ENCODE measurements at places on chromosomes 1 and 21.
A peak's percentile ranks its signal among the peaks of the same experiment; 100 is the strongest.

- H3K36me3 ChIP-seq, result peaks cover 20% of the 10 kb centered on the region
- H3K27ac ChIP-seq, result no peak overlapping the region
- no peak for DNase-seq
- no peak overlapping the region for H3K4me3 ChIP-seq
- no peaks in the 10 kb centered on the region for H3K4me1 ChIP-seq
- H3K27me3 ChIP-seq, result no peaks in the 10 kb centered on the region
These were observed 20.8 kb upstream of the ENSA start for GRCh38 chr1:150650193-150650592.

DNA sequence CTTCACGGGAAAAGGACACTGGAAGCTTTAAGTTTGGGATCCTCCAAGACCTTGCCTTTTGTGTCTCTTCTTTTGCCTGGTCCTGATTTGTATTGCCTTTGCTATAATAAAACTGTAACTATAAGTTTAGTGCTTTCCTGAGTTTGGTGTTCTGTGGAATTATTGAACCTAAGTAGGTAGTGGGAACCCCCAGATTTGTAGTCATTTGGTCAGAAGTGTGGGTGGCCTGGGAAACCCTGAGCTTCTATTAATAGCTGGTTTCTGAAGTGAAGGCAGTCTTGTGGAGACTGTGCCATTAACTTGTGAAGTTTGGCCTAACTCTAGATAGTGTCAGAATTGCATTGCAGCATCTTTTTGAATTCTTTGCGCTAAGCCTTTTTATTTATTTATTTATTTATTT is 6.8 kb upstream of the MYCL start:
- DNase-seq, result no peak
- H3K27ac ChIP-seq, result no peak overlapping the region
- no peaks in the 10 kb centered on the region for H3K36me3 ChIP-seq
- H3K27me3 ChIP-seq, result no peaks in the 10 kb centered on the region
- no peak overlapping the region for H3K4me3 ChIP-seq

GRCh38 chr1:3943123-3943431 is 43.0 kb upstream of the C1orf174 start:
- no peak for DNase-seq
- no peaks in the 10 kb centered on the region for H3K4me1 ChIP-seq
- H3K27me3 ChIP-seq, result no peaks in the 10 kb centered on the region

- H3K27ac ChIP-seq, result no peak overlapping the region
- DNase-seq, result no peak
- H3K4me3 ChIP-seq, result no peak overlapping the region
- no peaks in the 10 kb centered on the region for H3K27me3 ChIP-seq
- H3K36me3 ChIP-seq, result no peaks in the 10 kb centered on the region
- H3K4me1 ChIP-seq, result no peaks in the 10 kb centered on the region
These were observed 23.9 kb downstream of the CNIH3 start for GRCh38 chr1:224640018-224640417.

DNA sequence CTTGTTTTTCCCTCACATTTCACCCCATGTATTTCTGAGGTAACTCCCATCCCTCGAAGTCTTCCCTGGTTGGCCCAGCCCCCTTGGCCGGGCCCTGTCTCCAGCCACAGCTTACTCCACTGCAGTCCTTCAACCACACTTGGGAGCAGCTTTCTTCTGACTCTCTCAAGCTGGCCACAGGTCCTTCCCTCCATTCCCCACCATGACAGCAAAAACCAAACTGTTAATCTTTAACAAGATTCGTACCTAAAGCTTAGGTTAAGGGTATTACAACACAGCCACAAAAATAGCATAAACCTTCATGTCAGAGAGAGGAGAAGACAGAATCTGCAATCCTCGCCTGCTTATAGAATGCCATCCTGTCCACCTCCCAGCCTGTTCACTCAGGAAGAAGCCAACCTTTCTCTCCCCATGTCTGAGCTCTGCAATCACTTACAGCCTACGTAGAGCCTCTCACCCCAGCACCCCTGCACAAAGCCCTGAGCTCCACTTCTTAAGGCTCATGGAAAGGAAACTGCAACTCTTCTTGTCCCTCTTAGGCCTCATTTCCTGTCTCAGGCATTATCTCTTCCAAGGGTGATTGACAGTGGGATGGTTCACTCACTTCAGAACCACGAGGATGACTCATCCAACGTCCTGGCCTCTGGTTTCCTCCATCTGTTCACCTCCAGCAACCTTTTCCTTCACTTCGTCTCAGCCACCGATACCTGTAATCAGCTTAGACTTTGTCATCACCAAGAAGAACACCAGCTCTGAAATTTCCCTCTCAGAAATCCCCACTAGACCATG is 72.8 kb downstream of the CD2 start:
- no peak overlapping the region for H3K27ac ChIP-seq
- H3K4me1 ChIP-seq, result peaks cover 2% of the 10 kb centered on the region
- no peak overlapping the region for H3K4me3 ChIP-seq
- H3K27me3 ChIP-seq, result no peaks in the 10 kb centered on the region
- H3K36me3 ChIP-seq, result no peaks in the 10 kb centered on the region

DNA sequence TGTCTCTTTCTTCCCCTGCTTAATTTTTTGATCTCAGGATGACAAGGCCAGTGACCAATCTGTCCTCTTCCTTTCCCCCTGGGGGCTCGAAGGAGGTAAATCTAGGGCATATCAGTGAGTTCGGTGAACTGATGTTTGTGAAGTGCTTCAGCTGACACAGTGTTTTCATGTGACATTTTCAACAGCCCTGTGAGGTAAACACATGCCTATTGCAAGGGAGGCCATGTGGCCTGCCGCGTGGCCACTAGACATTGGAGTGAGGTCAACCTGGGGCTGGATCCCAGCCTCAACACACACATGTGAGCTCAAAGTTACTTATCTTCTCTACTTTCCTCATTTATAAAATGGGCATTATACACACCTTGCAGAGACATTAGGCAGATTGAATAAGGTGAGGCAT is 126.3 kb downstream of the PLPP3 start:
- H3K4me3 ChIP-seq, result no peak overlapping the region

- no peak overlapping the region for H3K27ac ChIP-seq
- no peak overlapping the region for H3K4me3 ChIP-seq
- no peaks in the 10 kb centered on the region for H3K36me3 ChIP-seq
- no peaks in the 10 kb centered on the region for H3K27me3 ChIP-seq
- H3K4me1 ChIP-seq, result no peaks in the 10 kb centered on the region
- peak; percentile 91 for DNase-seq
These were observed 16.3 kb upstream of the CDK18 start for GRCh38 chr1:205488074-205488723.

- H3K27me3 ChIP-seq, result no peaks in the 10 kb centered on the region
- DNase-seq, result no peak
- H3K36me3 ChIP-seq, result no peaks in the 10 kb centered on the region
- H3K4me1 ChIP-seq, result no peaks in the 10 kb centered on the region
These were observed 42.5 kb downstream of the ETS2 start for GRCh38 chr21:38848187-38848609.

- H3K4me1 ChIP-seq, result no peaks in the 10 kb centered on the region
- H3K4me3 ChIP-seq, result no peak overlapping the region
- no peaks in the 10 kb centered on the region for H3K27me3 ChIP-seq
- no peaks in the 10 kb centered on the region for H3K36me3 ChIP-seq
These were observed 79.4 kb downstream of the SEC16B start for GRCh38 chr1:177890479-177890878.

DNA sequence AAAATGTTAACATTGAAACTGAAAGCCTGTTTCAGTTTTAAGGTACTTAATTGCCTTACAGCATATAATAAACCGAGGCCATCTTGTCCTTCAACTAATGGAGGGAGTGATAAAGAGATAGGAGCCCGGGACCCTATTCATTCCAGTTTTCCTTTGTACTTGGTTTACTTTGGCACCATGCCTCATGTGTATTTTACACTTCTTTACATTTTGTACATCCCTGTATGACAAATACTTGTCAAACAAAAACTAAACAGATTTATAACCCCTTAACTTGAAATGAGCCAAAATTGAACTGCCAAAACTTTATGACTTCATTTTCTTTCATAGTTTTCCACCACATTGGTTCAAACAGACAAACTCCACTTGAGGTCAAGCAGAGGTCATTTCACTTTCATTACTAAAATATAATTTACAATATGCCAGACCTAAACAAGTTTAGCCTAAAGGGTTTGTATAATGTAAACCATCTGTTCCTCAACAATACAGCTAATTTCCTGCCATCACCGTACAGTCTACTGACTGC is 30.9 kb upstream of the UBE2U start:
- H3K36me3 ChIP-seq, result no peaks in the 10 kb centered on the region
- H3K4me3 ChIP-seq, result no peak overlapping the region
- DNase-seq, result no peak
- peaks cover 2% of the 10 kb centered on the region for H3K4me1 ChIP-seq
- H3K27ac ChIP-seq, result no peak overlapping the region
- no peaks in the 10 kb centered on the region for H3K27me3 ChIP-seq

DNA sequence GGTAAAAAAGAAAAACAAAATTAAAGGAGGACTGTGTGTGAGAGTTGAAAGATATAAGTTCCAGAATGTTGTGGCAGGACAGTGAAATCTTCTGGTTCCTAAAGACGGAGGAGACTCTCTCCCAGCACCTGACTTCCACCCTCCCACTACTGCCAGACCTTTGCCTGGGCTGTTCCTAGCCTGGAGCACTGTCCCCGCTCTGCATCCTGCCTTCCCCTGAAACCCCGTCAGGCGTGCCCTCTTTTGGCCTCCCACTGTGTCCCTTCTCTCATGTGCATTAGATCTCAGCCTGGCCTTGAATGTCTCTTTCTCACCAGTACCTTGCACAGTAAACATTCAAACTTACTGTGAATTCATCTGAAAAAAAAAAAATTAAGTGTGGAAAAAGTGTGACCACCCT is 74.1 kb downstream of the VPS26C start:
- H3K27ac ChIP-seq, result no peak overlapping the region
- H3K4me1 ChIP-seq, result no peaks in the 10 kb centered on the region
- no peak overlapping the region for H3K4me3 ChIP-seq
- DNase-seq, result no peak

DNA sequence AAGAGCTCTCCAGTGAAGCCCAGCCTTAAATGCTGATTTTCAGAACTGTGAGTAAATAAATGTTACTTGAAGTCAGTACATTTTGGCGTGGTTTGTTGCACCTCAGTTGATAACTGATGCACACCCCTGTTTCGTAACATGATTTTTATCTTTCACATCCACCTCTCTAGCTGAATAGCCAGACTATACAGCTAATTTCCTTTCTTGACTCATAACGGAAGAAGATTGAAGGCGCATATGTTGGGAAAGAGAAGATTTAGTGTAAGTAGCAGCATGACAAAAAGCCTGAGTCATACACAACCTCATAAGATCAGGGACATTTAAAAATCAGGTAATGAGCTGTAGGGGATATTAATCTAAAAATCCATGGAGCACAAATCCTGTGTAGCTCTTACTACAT is 716.2 kb upstream of the ZP4 start:
- no peaks in the 10 kb centered on the region for H3K36me3 ChIP-seq
- H3K4me1 ChIP-seq, result no peaks in the 10 kb centered on the region
- no peak overlapping the region for H3K27ac ChIP-seq
- no peaks in the 10 kb centered on the region for H3K27me3 ChIP-seq
- no peak overlapping the region for H3K4me3 ChIP-seq

- H3K27me3 ChIP-seq, result no peaks in the 10 kb centered on the region
- no peak overlapping the region for H3K27ac ChIP-seq
- DNase-seq, result no peak
These were observed 8.3 kb upstream of the PTPRF start for GRCh38 chr1:43522431-43522775.

DNA sequence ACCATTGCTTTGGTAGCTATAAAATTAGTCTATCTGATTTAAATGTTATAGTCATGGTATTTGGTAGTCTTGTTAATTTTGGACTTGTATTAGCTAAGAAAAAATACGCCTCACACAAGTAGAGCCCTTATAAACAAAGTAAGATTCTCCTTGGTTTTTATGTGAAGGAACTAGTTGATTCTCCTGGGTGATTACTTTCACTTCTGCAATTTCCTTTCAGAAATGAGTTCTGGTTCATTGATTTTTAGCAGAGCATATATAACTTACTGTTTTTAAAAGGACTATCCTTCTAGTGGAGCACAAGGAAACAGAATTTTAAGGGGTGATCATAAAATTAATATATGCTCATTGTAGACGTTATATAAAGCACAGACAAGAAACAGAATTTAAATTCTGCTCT is 120.1 kb downstream of the BACH1 start:
- H3K4me3 ChIP-seq, result no peak overlapping the region
- H3K4me1 ChIP-seq, result no peaks in the 10 kb centered on the region
- no peak for DNase-seq
- H3K27me3 ChIP-seq, result no peaks in the 10 kb centered on the region
- H3K36me3 ChIP-seq, result no peaks in the 10 kb centered on the region

- H3K4me1 ChIP-seq, result no peaks in the 10 kb centered on the region
- peak; percentile 64 for DNase-seq
- no peak overlapping the region for H3K4me3 ChIP-seq
- no peaks in the 10 kb centered on the region for H3K36me3 ChIP-seq
- H3K27ac ChIP-seq, result no peak overlapping the region
These were observed 31.2 kb upstream of the COL6A2 start for GRCh38 chr21:46066591-46067331.

GRCh38 chr1:10830961-10831668 is 34.7 kb upstream of the CASZ1 start:
- H3K36me3 ChIP-seq, result no peaks in the 10 kb centered on the region
- H3K4me1 ChIP-seq, result no peaks in the 10 kb centered on the region
- H3K27ac ChIP-seq, result no peak overlapping the region
- no peak for DNase-seq
- H3K27me3 ChIP-seq, result peaks cover 13% of the 10 kb centered on the region
- H3K4me3 ChIP-seq, result no peak overlapping the region

- no peak overlapping the region for H3K4me3 ChIP-seq
- no peaks in the 10 kb centered on the region for H3K27me3 ChIP-seq
- no peak overlapping the region for H3K27ac ChIP-seq
- no peak for DNase-seq
- no peaks in the 10 kb centered on the region for H3K36me3 ChIP-seq
These were observed 67.7 kb upstream of the RAB4A start for GRCh38 chr1:229203030-229203751.

GRCh38 chr1:227317523-227318015 is 723 bp downstream of the CDC42BPA start:
- H3K4me1 ChIP-seq, result no peaks in the 10 kb centered on the region
- peak; percentile 89 for DNase-seq
- no peaks in the 10 kb centered on the region for H3K27me3 ChIP-seq
- H3K4me3 ChIP-seq, result peak overlapping the region; percentile 89
- H3K27ac ChIP-seq, result peak overlapping the region; percentile 89

DNA sequence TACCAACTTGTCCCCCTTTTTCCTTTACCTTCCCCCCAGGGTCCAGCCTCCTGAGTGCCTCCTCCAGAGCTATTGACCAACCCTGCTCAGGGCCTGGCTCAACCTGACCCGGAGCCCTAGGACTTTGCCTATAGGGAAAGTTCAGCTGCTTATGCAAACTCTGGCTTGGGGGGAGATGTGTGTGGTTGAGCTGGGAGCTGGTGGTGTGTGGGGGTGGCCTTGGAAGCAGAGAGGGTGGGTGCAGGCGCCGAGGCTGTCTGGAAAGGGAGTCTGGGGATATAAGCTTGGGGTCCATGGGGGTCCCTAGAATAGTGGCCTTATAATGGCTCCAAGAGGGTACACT is 14.1 kb downstream of the KCNQ4 start:
- H3K36me3 ChIP-seq, result no peaks in the 10 kb centered on the region
- no peak for DNase-seq
- no peaks in the 10 kb centered on the region for H3K27me3 ChIP-seq
- H3K27ac ChIP-seq, result no peak overlapping the region
- H3K4me1 ChIP-seq, result no peaks in the 10 kb centered on the region
